ENCODE measurements at places on chromosomes 5 and 9. TPM values are rescaled to one million over a fixed set of nuclear protein-coding genes. Genes with fewer than 3 reads are reported as not detected.

The SLC12A2 gene
- 2.4 TPM for polyA plus RNA-seq

The EIF4E1B gene
- not detected for polyA plus RNA-seq

The PCDHB2 gene
- 0.59 TPM for polyA plus RNA-seq

The GABRB2 gene
- polyA plus RNA-seq: 0.02 TPM

The GLRA1 gene
- not detected for polyA plus RNA-seq

The KCNMB1 gene
- polyA plus RNA-seq: 1.3 TPM

The FCN1 gene
- polyA plus RNA-seq: 1.7 TPM

The RABGAP1 gene
- polyA plus RNA-seq: 15.2 TPM

The FCN2 gene
- 0.72 TPM for polyA plus RNA-seq

The SH3GL2 gene
- polyA plus RNA-seq: 0.07 TPM

The SLC6A7 gene
- not detected for polyA plus RNA-seq

The GRM6 gene
- under 0.01 TPM for polyA plus RNA-seq

The SAPCD2 gene
- 0.18 TPM for polyA plus RNA-seq

The CAMK4 gene
- polyA plus RNA-seq: 0.25 TPM

The BRD3OS gene
- polyA plus RNA-seq: 4.7 TPM

All from right cardiac atrium (tissue), 5 donors.